ENCODE measurements at places on chromosomes 11 and 22. TPM values are rescaled to one million over a fixed set of nuclear protein-coding genes. Genes with fewer than 3 reads are reported as not detected.

DNA sequence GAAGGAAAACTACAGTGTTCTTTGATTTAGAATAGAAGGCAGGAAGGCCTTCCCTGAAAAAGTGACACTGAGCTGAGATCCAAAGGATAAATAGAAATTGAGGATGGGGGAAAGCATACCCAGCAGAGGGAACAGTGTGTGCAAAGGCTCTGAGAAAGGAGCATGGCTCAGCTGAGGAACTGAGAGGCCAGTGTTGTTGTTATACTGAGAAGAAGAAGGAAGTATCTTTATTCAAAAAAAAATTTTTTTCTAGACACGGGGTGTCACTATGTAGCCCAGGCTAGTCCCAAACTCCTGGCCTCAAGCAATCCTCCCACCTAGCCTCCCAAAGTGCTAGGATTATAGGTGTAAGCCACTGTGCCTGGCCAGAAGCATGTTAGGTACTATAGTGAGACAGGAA, 3.5 kb upstream of the PIK3C2A start:
- DNase-seq, result no peak

Gene VSIG10L2
- not detected for total RNA-seq

GRCh38 chr22:47835726-47836125, 1073.3 kb downstream of the TBC1D22A start:
- DNase-seq, result no peak

- DNase-seq, result no peak
These were observed 128.1 kb downstream of the CTTN start for GRCh38 chr11:70526116-70527045.

GRCh38 chr22:27399161-27399560, 402.4 kb downstream of the MN1 start:
- DNase-seq, result no peak

DNA sequence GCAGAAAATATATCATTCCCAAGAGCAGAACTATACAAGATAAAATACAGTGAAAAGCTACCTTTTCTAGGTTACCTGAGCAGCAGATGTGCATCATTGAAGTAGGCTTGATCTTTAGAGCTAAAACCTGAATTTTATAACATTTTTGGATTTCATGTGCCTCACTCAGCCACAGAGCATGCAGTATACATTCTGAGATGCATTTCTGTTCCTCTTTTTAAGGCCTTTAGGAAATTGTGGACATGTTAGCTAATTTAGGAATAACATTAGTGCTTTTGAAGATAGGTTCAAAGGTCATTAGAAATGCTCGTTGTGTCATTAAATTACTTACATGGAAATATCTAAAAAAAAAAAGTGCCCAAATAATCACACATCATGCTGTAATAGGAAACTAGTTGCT, 230.6 kb upstream of the PDGFD start:
- no peak for DNase-seq

Gene SREBF2
- 38.5 TPM for total RNA-seq

GRCh38 chr11:103806130-103806895, 230.1 kb upstream of the DDI1 start:
- DNase-seq, result no peak

Gene RIBC2
- not detected for total RNA-seq

Gene RCOR2
- total RNA-seq, result not detected

Gene LPXN
- total RNA-seq, result 12.1 TPM

Gene ENTHD1
- not detected for total RNA-seq

DNA sequence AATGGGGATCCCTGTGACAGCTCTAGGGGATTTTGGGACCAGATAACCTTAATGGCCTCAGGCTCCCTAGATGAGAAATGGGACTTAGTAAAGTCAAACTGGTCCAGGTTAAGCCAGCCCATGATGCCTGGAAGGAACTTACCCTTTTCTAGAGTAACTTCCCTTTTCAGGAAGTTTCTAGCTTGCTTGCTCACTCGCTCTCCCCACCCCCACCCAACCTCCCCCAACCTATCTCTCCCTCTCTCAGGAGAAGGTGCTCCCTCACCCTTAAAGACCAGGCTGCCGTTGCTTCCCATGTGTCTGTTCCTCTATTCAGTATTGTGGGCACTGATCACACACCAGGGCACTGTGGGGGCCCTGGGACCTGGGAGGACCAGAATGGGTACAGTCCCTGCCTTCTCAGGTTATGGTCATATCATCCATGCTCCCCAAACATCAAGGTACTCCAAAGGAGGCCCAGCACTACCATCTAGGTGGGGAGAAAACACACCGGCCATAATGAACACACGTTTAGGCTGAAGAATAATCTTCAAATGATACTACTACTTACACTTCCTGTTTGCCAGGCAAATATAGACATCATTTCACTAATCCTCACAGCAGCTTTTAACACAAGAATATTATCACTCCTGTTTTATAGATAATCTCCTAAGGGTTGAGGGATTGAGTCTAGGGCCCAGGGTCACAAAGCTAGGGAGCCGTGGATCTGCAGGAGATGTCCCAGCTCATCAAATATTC, 18.2 kb downstream of the KCNQ1OT1 start:
- DNase-seq, result no peak

- DNase-seq, result no peak
These were observed 28.8 kb upstream of the RRM1 start for GRCh38 chr11:4065601-4066377.

DNA sequence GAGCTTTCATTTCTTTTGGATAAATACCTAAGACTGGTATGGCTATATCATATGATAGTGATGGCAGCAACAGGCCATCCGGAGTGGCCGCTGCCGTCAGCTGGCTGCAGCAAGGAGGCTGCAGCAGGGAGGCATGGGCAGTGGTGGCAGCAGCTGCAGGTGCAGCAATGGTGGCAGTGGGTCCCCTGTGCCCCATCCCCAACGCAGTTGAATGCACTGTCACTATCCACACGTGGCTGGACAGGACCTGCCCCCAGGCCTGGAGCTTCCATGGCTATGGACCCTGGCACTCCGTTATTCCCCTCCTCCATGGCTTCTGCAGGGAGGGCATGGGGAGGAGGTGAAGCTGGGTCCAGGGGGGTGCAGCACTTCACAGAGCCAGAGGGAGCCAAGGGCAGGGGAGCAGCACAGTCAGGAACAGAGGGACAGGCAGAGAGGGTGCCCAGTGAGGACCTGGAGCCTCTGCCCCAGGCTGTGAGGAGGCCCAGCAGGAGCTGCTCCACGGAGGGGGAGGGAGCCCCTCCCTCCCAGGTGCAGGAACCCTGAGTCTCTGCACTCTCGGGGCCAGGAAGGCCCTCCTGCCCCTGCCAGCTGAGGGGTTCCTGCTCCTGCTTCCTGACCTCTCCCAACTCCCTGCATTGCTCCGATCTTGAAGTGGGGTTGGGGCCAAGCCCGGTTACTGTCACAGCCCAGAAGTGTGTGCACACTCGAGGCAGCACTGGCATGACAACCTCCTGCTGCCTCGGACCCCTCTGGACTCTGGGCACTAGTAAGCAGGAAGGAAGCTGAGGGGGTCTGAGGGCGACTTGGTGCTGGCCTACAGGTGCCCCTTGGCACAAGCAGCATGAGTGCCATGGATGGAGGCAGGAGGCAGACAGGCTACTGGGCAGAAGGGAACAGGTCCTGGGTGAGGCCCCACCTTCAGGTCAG, 466.3 kb downstream of the GUCY1A2 start:
- DNase-seq, result no peak

- no peak for DNase-seq
These were observed 22.3 kb downstream of the DHCR7 start for GRCh38 chr11:71425860-71426259.

- DNase-seq, result no peak
These were observed 1163.0 kb downstream of the FAM181B start for GRCh38 chr11:81570669-81571068.

Gene TRAPPC4
- total RNA-seq, result 43.2 TPM

DNA sequence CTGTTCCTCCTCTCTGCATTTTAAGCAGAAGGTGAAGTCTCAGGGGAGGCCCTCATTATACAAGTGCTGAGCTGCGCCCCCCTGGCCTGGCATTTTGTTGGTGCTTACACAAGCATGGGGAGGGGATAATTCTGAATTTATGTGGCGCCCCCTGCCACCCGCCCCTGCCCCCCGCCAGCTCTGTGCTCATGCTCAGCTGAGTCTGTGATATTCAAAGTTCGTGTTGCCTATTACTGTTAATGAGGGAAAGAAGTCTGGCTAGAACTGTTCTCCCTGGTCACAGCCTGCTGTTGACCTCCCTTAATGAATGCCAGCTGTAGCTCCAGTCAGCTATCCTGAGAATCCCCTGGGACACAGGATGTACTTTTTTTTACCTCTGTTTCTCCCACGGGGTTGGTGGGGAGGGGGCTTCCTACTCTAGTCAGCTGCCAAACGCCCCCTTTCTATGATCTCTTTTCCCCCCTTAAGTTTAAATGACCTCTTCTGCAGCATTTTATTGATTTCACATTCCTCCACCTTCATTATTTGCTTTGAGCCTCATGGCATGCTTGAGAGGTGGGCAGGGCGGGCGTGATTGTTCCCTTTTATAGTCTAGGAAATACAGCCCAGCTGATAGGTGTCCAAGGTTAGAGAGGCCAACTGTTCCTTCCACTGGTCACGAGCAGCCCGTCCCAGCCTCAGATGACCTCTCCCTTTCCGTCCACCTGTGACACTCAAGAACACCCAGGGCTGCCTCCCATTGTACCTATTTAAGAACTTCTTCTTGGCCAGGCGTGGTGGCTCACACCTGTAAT, 12.2 kb downstream of the USP2 start:
- no peak for DNase-seq

GRCh38 chr11:34356576-34356912, 1.3 kb downstream of the ABTB2 start:
- no peak for DNase-seq

GRCh38 chr11:34192481-34193401, 87.3 kb downstream of the NAT10 start:
- peak; percentile 28 for DNase-seq

GRCh38 chr11:115924744-115925567, 420.7 kb upstream of the CADM1 start:
- no peak for DNase-seq
